NCI-H187 (cell line): ENCODE measurements at places on chromosomes 7 and 10.
A peak's percentile ranks its signal among the peaks of the same experiment; 100 is the strongest.

DNA sequence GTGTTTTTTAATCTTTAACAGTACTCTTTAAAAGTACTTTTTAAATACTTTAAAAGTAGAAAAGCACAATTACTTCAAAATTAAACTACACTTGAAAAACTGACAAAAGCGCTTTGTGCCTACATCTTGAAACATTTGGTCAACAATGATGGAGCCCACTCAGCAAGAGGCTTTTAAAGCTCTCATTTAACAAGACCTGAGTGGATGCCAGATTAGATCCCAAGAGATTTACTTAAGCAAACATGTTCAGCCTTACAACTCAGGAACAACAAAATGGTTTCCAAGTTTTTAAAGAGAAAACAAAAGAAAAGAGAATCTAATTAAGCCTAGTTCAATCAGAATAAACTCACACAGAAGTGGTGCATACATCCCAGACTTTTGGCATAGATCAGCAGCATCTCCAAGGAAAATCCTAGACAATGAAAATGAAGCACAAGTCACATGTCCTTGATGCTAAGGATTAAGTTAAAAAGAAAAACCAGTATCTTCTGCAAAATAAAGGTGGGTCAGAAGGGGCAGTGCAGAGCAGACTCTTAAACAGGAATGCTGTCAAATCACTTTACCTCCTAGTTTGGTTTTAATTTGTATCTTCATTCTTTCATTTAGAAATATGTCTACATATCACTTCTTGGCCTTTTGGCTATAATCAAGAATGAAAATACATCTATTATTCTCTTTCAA lies 26.2 kb downstream of the HIBADH start:
- DNase-seq, result peak; percentile 4

DNA sequence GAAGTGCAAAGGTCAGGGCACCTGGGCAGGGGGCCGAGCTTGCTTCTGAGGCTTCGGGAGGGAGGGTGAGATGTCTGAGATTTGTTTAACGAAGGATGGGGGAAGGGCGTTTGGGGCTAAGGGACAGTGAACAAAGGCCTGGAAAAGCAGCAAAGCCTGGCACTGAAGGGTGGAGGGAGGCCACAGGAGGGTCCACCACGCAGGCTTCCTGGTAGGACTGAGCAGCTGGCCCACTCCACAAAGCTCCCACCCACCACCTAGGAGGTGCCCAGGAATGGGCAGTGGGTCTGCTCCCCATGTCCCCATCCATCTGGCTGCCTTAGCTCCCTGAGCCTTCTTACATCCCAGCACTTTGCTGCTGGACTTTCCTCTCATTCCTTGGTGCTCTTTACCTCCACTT lies 39.4 kb upstream of the CXCL12 start:
- no peak for DNase-seq

GRCh38 chr10:115772606-115773005 lies 500.4 kb downstream of the GFRA1 start:
- DNase-seq, result no peak

- no peak for DNase-seq
Observed at GRCh38 chr7:47455872-47456185, 126.1 kb downstream of the TNS3 start.

GRCh38 chr7:100509231-100509630 lies 25.5 kb downstream of the NYAP1 start:
- DNase-seq, result no peak
